ENCODE measurements at places on chromosomes 5 and 9. TPM values are rescaled to one million over a fixed set of nuclear protein-coding genes. Genes with fewer than 3 reads are reported as not detected.

KIAA0825 gene
- total RNA-seq: 4.4 TPM

MARCOL gene
- total RNA-seq: not detected

TERT gene
- total RNA-seq: not detected

TRPM6 gene
- total RNA-seq: 1.2 TPM

- H3K4me3 ChIP-seq: no peak overlapping the region
- no peak overlapping the region for H3K27ac ChIP-seq
- no peaks in the 10 kb centered on the region for H3K36me3 ChIP-seq
- no peaks in the 10 kb centered on the region for H3K27me3 ChIP-seq
Measured at GRCh38 chr5:25488119-25488518, 843.3 kb upstream of the CDH10 start.

DNA sequence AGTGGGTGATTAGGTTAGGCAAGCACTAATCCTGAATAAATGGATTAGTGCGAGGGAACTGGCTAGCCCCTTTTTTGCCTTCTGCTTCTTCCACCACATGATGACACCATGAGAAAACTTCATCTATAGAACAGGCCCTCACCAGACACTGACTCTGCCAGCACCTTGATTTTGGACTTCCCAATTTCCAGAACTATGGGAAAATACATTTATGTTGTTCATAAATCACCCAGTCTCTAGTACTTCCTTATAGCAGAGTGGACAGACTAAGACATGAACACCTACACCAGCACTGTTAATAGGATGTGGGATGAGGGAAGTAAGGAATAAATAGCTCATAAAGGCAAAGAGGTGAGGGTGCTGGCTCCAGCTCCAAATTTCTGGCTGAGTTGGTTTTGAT lies 1.4 kb downstream of the ZNF622 start:
- H3K4me1 ChIP-seq: peaks cover 65% of the 10 kb centered on the region
- H3K27me3 ChIP-seq: no peaks in the 10 kb centered on the region
- peak overlapping the region; percentile 95 for H3K4me3 ChIP-seq
- no peak for DNase-seq
- no peak overlapping the region for H3K27ac ChIP-seq

GRCh38 chr5:117434254-117434653 lies 859.6 kb upstream of the SEMA6A start:
- H3K36me3 ChIP-seq: no peaks in the 10 kb centered on the region
- no peak for DNase-seq

- no peak for DNase-seq
- no peaks in the 10 kb centered on the region for H3K27me3 ChIP-seq
- H3K4me3 ChIP-seq: peak overlapping the region; percentile 17
Measured at GRCh38 chr5:88833371-88834130, 49.4 kb downstream of the MEF2C start.

GRCh38 chr5:134554319-134555222 lies 29.1 kb downstream of the JADE2 start:
- DNase-seq: no peak
- peaks cover 27% of the 10 kb centered on the region for H3K4me1 ChIP-seq
- H3K27me3 ChIP-seq: no peaks in the 10 kb centered on the region

DNA sequence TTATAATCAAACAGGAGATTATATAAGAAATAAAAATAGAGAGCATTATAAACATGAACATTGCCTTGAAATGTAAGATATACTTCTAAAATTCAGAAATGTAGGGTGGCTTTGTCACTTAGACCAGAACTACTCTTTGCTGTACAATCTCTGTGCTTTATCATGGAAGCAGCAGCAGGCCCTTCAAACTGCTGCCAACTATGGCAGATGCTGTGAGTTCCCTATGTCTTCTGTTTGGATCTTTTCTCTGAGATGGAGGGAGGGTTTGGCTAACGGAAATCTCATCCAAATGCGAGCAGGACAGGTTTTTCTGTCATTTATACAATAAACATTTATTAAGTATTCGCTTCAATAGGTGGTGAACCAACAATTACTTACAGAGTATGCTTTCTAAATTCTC lies 34.8 kb upstream of the RICTOR start:
- DNase-seq: no peak
- H3K4me3 ChIP-seq: no peak overlapping the region
- no peaks in the 10 kb centered on the region for H3K4me1 ChIP-seq
- no peak overlapping the region for H3K27ac ChIP-seq

DNA sequence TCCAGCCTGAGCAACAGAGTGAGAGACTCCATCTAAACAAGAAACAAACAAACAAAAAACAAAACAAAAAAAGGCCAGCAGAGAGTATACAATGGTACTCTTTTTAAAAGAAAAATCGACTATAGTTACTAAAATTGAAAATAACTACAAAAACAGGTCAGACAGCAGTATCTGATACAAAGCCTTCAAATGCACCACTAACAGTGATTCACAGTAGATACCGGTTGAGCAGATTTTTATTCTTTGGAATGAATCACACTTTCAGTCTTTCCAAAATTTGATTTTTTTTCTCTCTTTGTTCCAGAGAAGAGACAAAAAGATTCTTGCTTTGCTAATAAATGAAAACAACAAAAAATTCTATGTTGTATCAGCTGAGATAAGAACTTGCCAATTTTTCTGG lies 36.9 kb downstream of the ROR2 start:
- no peaks in the 10 kb centered on the region for H3K36me3 ChIP-seq
- H3K27ac ChIP-seq: no peak overlapping the region
- no peak for DNase-seq
- H3K4me3 ChIP-seq: no peak overlapping the region
- no peaks in the 10 kb centered on the region for H3K4me1 ChIP-seq
- H3K27me3 ChIP-seq: no peaks in the 10 kb centered on the region

DNA sequence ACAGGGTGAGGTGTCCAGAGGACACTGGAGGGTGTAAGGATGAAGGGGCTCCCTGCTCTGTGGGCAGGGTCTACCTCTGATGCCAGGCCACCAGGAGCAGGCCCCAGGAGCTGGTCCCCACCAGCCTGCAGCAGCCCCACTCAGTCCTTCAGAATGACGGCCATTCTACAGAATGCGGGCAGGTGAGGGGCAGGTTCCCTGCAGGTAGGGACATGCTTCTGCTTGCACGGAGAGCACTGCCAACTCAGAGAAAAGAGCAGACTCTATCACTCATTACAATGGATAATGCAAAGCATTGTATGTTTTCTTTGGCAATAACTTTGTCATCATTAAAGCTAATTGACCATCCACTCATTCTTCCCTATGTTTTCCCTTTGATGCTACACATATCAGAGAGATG lies 39.0 kb downstream of the DDX31 start:
- no peak overlapping the region for H3K27ac ChIP-seq
- H3K36me3 ChIP-seq: peaks cover 55% of the 10 kb centered on the region
- no peaks in the 10 kb centered on the region for H3K4me1 ChIP-seq
- H3K4me3 ChIP-seq: no peak overlapping the region
- H3K27me3 ChIP-seq: no peaks in the 10 kb centered on the region

DNA sequence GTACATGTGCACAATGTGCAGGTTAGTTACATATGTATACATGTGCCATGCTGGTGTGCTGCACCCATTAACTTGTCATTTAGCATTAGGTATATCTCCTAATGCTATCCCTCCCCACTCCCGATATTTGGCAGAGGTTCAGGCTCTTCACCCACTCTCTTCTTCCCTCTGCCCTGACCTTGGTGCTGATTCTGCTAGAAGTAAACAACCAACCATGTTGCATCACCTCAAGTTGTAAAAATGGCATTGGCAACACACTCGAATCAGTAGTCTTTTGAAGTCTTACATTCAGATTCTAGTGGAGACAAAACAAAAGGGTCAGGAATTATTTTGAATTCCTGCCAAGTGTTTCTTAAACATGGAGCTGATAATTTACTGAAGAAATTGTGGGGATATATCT lies 40.0 kb downstream of the PRR16 start:
- H3K4me1 ChIP-seq: no peaks in the 10 kb centered on the region
- H3K36me3 ChIP-seq: no peaks in the 10 kb centered on the region
- DNase-seq: no peak
- no peaks in the 10 kb centered on the region for H3K27me3 ChIP-seq

- no peaks in the 10 kb centered on the region for H3K27me3 ChIP-seq
- no peak overlapping the region for H3K27ac ChIP-seq
- H3K4me3 ChIP-seq: no peak overlapping the region
- peaks cover 15% of the 10 kb centered on the region for H3K4me1 ChIP-seq
- peaks cover 87% of the 10 kb centered on the region for H3K36me3 ChIP-seq
Measured at GRCh38 chr5:151053796-151054462, 26.9 kb downstream of the TNIP1 start.

- peaks cover 16% of the 10 kb centered on the region for H3K36me3 ChIP-seq
- H3K4me3 ChIP-seq: peak within 1 kb of the TSS; percentile 42
- DNase-seq: peak; percentile 88
- peaks cover 9% of the 10 kb centered on the region for H3K4me1 ChIP-seq
- H3K27me3 ChIP-seq: no peaks in the 10 kb centered on the region
- no peak within 1 kb of the TSS for H3K27ac ChIP-seq
Measured at GRCh38 chr9:124852829-124853531, at the start of gene WDR38. Gene WDR38, plus strand, starts transcription at chr9:124853460. Its CDS starts 72 bp downstream, at chr9:124853532.

DNA sequence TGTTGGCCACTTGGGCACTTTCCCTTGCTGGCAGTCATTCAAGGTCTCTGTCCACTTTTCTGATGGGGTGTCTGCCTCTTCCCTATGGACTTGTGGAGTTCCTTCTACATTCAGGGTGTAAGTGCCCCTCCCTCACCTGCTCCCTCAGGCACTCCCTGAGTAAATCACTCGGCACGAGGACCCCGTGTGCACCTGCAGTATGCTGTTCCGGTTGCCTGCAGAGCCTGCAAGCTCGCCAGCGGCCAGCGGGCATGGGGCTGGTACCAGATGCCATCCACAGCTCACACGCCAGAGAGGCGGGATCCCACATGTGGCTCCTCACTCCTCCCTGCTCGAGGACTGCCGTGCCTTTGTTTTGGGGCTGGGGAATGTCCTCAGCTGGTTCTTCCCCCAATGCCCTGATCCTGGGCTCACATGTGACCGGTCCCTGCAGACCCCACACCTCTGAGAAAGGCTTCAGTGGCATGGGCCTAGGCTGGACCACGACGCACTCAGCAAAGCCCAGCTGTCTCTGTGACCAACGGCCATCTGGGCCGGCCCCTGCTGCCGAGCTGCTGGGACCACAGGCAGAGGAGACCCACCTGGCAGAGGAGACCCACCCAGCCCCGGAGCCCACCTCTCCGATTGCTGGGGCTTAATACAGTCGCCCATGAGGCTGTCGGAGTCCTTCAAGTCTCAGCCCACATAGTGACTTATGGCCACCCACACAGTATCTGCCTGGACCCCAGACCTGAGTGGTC lies 46.1 kb upstream of the CLPTM1L start:
- H3K4me3 ChIP-seq: no peak overlapping the region
- peaks cover 8% of the 10 kb centered on the region for H3K4me1 ChIP-seq
- H3K27me3 ChIP-seq: peaks cover 21% of the 10 kb centered on the region
- no peaks in the 10 kb centered on the region for H3K36me3 ChIP-seq
- no peak overlapping the region for H3K27ac ChIP-seq
- DNase-seq: no peak
